ENCODE measurements at places on chromosomes 1 and 21.

DNA sequence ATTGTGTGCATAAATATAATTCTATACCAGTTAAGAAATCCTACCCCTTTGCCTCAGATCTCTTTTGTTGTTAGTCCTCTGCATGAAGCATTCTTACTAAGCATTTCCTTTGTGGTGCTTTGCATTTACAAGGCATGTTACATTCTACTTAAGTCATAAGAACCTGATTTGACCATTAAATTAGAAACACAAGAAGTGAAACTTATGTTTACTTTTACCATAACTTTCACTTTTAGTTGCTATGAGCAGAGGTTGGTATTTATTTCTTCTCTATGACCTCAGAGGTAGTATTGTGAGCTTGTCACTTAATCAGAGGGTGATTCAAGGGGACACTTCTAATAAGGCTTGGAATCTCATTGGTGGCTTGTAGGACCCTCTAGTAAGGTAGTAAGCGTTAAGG is 9.0 kb downstream of the FAM20B start:
- peak; percentile 61 for DNase-seq

DNA sequence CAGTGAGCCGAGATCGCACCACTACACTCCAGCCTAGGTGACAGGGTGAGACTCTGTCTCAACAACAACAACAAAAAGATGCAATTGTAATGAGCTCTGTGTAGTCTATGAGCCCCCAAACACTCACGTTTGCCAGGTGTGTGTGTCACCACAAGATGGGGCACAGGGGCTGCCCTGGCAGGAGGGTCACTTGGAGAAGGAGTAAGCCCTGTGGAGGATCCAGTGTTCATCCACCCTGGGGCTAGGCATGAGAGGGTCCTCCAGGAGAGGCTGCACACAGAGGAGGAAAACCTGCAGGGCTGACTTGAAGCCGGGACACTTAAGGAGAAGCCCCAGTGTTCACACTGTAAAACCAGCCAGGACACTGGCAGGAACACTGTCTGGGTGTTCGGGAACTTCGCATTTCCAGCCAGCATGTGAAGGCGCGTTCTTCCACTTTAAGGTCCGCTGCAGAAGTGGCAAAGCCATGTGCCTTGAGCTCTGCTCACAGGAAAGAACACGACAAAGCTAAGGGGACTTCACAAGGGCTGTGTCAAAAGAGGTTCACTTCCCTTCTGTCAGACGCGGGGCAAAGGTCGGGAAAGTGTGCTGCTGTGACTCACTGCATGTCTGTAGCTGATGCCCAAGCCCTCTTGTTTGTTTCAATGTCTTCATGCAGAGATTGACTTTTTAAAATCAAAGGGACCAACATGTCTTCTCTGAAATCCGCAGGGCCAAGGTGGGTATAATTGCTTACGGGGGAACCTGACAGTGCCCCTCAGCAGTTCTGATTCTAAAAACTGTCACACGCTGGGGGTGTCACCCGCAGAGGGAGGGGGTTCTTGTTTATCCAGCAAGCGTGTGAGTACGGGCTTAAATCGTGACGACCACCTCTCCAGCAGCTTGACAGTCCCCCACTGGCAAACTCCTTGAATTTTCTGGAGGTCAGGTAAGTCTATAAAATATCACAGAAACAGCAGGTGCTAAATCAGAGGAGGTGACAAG is 102.8 kb downstream of the RIPK4 start:
- no peak for DNase-seq

- DNase-seq = peak; percentile 29
Observed at GRCh38 chr1:244863491-244864252, 671 bp downstream of the HNRNPU start.

- peak; percentile 11 for DNase-seq
Observed at GRCh38 chr1:21622466-21623315, 46.5 kb downstream of the RAP1GAP start.

DNA sequence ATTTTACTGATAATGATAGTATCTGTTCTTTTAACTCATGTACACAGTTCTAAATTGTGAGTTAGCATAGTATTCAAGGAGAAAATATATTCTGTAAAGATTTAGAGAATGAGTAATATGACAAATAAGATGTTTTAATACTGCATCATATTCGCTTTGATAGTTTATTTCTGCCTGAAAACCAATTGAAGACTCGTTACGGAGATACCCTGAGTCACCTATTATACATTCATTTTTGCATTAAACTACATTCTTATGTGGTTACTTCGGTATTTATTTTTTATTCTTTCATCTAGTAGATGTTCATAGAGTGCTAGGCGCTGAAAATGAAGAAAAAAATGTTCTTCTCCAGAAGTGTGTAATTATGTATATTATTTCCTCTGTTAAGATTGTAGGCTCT is 5.3 kb downstream of the UHMK1 start:
- DNase-seq = no peak

- DNase-seq = no peak
Observed at GRCh38 chr1:117097443-117097842, 24.1 kb downstream of the TRIM45 start.

DNA sequence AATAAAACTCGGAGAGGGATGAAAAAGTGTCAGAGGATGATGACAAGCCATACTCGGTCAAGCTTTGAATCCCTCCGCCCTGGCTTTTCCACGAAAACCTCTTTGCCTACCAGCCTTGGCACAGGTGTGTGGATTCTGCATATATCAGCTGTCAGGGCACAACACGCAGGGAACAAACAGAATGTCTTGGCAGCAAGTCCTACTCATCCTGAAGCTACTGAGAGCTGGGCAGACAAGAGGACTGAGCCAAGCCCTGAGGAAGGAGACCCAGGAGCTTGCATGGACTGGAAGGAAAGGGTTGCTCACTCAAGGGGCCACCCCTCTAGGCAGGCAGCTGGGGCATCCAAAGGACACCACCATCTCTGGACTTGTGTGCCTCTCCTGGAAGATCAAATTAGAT is 132.4 kb downstream of the HMGB4 start:
- DNase-seq = no peak

- DNase-seq = no peak
Observed at GRCh38 chr1:8122160-8122476, 96.0 kb upstream of the ERRFI1 start.

DNA sequence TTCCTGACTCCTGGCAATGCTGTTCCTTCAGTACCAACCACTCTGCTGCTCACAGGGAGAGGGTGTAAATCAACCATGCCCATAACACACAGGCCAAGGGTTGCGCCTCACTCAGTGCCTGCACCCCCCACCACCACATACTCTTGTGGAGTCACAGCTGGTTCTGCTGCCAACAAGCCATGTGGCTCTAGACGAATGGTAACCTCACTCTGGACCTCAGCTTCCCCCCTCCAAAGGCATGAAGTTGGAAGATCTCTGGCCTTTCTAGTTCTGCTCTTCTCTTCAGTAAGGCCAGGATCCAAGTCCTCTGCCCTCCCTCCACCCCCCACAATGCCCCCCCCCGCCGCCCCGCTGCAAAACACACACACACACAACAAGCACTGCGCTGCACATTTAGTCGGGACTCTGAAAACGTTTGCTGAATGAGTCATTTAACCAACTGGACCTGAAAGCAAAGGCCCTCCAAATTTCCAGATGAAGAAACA is 1.7 kb upstream of the GLIS1 start:
- peak; percentile 16 for DNase-seq

DNA sequence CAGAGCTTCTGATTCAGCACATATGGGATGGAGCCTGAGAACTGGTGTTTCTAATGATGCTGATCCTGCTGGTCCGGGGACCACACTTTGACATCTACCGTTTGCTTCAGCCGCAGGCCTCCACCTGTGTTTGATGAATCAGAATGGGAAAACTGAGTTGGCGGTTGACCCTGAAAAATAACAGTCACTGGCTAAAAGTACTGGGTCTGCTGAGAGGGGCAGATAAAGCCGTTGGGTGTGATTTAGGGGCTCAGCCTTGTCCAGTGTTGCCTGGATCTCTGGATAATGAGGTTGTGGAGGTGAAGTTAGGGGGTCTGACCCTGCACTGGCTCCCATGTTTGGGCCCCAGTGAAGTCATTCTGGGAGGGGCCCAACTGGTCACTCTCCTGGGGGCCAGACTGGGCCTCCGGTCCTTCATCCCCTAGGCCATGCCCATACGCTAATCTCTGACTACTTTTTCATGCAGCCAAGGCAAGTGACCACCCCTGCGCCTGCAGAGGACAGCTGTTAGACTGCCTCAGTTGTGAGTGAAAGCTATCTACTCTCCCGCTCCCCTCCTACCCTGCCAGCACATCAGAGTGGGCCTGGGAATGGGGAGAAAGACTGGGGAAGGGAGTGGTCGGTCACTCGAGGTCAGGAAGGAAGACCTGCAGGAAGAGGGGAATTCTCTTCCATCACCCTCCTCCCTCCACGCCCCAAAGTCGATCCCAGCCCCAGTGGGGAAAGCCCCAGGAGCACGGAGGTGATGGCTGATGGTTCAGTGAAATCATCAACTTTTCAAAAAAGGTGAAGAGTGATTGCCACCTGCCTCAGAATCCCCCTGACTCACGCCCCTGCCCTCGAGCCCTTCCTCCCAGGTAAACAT is 27.7 kb downstream of the VASH2 start:
- DNase-seq = no peak

DNA sequence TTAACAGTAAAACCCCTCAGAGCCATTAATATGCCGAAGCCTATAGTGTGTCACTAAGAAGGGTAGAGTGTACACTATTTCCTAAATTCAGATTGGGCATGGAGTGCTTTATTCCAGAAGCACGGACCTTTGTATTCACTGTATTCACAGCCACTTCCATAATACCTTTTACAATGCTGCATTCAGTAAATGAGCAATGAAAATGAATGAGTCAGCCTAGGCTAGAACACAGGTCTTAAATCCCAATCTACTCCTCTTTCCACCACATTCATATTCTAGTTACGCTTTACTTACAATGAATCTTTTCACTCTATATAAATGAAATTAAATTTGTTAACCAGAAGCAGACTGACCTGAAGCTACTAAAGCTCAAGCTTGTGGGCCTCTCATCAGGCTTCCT is 13.0 kb upstream of the GORAB start:
- no peak for DNase-seq

DNA sequence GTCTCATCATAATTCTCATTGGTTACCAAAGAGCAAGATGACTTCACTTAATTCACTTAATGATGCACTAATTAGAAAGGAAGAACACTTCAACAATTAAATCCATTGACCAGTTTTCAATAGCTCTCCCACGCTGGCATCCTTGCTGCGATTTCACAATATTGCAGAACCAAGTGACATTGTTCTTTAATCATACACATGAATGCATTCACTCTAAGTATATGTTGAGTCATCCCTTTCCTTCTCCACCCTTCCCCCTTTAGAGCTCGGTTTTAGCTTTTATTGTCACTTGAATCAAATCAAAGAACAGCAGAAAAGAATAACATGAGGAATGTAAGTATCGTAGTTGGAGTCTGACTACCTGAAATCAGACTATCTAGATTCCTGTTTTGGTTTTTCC is 233.6 kb upstream of the FMN2 start:
- DNase-seq = no peak

DNA sequence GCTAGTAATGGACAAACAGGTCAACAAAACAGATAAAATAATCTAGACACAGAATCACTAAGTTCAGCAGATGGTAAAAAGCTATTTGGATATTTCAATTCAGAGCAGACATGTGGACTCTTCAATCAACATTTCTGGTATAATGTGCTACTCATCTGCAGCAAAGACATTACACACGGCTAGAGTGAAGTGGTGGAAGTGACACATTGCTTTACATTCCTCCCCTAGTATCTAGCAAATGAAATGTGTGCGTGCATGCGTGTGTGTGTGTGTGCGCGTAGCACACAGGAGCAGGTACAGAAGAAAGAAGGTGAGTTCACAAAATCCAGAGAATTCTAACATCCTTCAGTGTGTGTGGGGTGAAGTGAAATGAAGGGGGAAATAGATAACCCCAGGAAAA is 8.3 kb downstream of the AHCTF1 start:
- no peak for DNase-seq
